NCI-H187 (cell line): ENCODE measurements at places on chromosomes 3 and 15.

- no peak for DNase-seq
Observed at GRCh38 chr3:192482391-192482790, 244.9 kb downstream of the FGF12 start.

GRCh38 chr3:53921296-53921695 lies 29.6 kb upstream of the SELENOK start:
- no peak for DNase-seq

DNA sequence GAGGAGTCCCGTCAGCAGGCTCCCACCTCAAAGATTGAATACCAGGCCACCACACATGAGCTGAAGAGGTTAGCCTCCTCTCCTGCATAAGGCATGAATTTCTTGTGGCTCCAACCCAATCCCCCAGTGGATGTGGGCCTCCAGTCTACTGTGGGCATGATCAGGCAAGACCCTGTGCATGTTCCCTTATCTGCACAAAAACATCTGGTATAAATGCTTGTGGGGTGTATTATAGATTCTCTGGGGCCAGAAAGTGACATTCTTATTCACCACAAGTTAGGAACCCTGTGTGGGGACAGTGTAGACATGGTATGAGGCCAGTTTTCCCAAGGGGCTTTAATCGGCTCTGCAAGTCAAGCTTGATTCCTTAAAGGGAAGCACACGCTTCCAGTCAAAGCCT lies 18.2 kb upstream of the UBP1 start:
- no peak for DNase-seq

DNA sequence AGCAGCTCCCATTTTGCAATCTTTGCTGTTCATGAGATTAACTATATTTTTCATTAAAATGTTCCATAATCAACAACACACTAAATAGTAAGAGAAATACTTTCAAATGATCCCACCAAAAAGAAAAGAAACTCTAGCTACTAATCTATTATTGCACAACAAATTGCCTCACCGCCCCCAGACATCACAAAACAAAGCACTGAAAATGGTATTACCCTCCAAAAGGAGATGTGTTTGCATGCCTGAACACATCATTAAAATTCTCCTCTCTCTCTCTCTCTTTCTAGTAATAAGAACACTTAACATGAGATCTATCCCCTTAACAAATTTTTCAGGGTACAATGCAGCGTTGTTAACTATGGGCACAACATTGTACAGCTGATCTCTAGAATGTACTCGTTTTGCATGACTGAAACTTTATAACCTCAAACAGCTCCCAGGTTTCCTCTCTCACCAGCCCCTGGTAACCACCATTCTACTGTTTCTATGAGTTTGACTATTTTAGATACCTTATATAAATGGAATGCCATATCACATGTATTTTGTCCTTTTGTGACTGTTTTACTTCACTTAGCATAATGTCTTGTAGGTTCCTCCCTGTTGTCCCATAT lies 33.1 kb downstream of the WNT5A start:
- DNase-seq = no peak

DNA sequence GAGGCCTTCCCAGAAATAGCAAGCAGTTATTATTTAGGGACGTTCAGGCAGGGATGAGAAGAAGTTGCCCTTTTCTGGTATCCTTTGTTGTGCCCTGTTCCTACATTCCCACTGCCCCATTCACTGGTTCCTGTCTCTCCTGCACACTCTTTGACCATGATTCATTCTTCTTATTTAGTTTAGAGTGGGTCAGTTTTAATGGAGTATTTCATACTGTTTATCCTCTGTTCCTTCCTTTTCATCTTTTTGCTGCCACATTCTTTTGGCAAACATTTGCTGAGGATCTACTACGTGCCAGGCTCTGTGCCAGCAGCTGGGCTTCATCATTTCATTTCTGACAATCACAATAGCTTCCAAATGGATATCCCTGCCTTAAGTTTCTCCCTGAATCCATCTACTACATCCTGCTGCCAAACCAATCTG lies 11.8 kb upstream of the EID1 start:
- DNase-seq = no peak

DNA sequence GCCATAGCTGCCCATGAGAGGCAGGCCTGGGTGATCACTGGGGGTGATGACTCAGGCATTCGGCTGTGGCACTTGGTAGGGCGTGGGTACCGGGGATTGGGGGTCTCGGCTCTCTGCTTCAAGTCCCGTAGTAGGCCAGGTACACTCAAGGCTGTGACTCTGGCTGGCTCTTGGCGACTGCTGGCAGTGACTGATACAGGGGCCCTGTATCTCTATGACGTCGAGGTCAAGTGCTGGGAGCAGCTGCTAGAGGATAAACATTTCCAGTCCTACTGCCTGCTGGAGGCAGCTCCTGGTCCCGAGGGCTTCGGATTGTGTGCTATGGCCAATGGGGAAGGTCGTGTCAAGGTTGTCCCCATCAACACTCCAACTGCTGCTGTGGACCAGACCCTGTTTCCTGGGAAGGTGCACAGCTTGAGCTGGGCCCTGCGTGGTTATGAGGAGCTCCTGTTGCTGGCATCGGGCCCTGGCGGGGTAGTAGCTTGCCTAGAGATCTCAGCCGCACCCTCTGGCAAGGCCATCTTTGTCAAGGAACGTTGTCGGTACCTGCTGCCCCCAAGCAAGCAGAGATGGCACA lies 5.3 kb downstream of the WDR6 start:
- no peak for DNase-seq

DNA sequence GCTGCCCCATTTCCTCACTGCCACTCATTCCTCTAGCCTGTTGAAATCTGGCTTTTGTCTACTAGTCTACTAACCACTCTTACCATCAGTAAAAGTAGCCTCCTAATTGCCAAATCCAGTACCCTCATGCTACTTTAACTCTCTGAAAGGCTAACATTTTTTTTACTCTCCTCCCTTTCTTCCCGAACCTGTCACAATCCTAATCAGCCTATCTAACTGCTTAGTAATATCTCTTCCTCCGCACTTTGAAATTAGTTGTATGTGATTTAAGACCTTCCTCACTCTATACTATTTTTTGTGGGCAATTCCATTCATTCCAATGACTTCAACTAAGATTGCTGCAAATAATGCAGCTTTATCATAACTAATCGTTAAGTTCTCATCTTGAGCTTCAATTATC lies 3.7 kb downstream of the SENP7 start:
- DNase-seq = no peak

DNA sequence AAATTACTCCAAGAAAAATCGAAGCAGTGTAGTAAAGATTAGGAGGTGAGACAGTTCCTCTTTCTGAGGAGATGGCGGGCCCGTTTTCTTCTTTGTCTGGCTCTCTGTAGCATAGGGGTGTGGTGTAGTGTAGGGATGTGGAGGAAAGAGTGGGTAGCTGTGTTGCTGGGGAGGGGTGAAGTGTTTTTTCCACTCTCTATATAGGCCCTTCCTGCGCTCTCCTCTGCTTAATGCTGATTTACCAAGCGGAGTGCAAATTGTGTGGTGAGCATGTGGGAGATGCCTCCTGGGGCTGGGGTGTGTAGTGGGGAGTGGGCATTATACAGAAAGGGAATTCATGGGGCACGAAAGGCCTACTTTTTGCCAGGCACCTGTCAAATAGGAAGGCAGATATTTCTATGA lies 94.9 kb downstream of the ST6GAL1 start:
- DNase-seq = no peak
